ENCODE measurements at places on chromosomes 1 and 21. TPM values are rescaled to one million over a fixed set of nuclear protein-coding genes. Genes with fewer than 3 reads are reported as not detected.

APOBEC4 gene
- not detected for total RNA-seq

HES5 gene
- 2.5 TPM for total RNA-seq

DNA sequence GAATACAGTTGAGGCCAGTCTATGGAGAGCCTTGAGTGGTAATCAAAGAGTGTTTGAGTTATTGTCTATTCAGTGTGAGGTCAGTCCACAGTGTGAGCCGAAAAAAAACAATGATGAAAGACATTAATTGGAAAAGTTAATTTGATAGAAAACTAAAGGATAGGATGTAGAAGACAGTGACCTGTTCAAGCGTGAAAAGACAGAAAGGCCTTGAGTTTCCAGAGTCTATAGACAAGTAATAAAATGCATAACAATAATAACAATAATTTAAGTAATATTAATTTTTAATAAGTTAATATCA lies 90.4 kb downstream of the SLC30A10 start:
- DNase-seq, result no peak

- no peak for DNase-seq
Observed at GRCh38 chr1:204250428-204251030, 36.7 kb upstream of the GOLT1A start.

- DNase-seq, result no peak
Observed at GRCh38 chr1:46053734-46054133, 78.7 kb downstream of the PIK3R3 start.

DNA sequence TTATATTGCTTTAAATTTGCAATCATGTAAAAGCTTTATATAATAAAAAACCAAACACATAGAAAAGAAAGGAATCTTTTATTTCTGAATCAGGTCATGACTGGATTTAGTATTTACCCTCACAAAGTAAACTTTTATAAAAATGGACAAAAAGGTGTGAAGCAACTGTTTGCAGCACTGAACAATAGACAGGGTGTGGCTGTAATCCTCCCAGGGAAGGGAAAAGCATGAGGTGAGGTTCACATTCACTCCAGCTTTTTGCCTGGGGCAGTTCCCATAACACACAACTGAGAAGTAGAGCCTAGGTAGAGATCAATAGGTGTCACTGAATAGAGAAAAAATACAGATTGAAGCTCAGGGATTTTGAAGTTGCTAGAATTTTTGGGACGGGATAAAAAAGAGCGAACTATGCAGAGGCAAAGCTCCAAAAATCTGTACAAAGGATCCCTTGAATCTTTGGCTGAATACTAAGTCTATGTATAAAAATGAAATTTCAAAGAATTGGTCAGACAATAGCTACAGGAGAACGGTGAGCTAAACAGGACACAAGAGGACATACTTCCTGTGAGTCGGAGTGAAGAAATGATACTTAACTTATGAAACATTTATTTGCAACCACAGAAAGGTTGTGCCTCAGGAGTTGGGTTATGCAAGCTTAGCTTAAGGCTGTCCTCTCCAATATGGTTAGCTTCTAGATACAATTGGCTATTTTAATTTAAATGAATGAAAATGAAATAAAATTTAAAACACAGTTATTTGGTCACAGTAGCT lies 162.0 kb upstream of the ZP4 start:
- DNase-seq, result no peak

DNA sequence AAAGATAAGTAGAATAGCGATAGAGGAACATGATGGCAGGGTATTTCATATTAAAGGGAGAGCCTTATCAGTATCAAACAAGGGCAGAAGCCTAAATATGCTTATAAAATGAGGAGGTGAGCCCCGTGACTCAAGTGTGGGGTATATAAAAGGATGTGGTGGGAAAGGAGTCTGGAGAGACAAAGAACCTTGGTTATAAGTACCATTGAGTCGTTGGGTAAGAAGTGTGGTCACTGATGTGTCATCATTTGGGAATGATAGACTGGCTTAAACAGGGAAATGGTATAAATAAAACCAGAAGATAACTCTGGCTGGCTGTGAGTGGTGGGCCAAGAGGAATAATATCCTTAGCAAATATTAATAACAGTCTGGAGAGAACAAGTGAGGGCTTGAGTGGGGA lies 10.9 kb upstream of the CD5L start:
- no peak for DNase-seq

- DNase-seq, result no peak
Observed at GRCh38 chr1:52364235-52364839, 1.7 kb downstream of the CC2D1B start.

DNA sequence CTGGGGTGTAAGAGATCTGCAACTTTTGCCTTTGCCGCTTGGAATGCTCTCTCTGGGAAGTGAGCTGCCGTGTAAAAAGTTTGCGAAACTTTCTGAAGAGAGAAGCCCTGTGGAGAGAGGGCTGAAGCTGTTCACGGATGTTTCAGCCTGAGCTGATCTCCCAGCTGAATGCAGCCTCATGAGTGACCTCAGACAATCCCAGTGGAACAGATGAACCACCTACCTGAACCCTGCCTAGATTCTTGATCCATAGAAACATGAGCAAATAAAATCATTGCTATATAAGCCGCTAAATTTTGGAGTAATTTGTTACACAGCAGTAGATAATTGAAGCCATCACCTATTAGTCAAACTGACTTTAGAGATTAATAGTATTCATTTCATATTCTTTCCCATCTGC lies 4.4 kb upstream of the ALG6 start:
- no peak for DNase-seq

- DNase-seq, result no peak
Observed at GRCh38 chr1:59766227-59766855, 48.4 kb upstream of the HOOK1 start.

DNA sequence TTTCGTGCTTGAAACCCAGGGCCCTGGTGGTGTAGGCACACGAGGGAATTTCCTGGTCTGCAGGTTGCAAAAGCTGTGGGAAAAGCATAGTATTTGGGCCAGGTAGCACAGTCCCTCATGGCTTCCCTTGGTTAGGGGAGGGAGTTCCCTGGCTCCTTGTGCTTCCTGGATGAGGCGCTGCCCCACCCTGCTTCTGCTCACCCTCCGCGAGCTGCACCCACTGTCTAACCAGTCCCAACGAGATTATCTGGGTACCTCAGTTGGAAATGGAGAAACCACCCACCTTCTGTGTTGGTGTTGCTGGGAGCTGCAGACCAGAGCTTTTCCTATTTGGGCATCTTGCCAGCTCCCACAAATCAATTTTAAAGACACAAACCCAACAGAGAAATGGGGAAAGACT lies 183.0 kb downstream of the PHTF1 start:
- DNase-seq, result peak; percentile 35

GRCh38 chr1:151459331-151460046 lies at the start of gene POGZ:
TSS of gene POGZ (minus strand) at chr1:151459494. CDS start at chr1:151442204, 17,290 bp downstream.
- peak; percentile 93 for DNase-seq
